ENCODE measurements at places on chromosomes 13 and 19.
A peak's percentile ranks its signal among the peaks of the same experiment; 100 is the strongest.

- DNase-seq, result no peak
Measured at GRCh38 chr13:112675366-112675756, 14.5 kb upstream of the ATP11A start.

GRCh38 chr19:45047188-45047797, 8.4 kb downstream of the CLASRP start:
- DNase-seq, result no peak

GRCh38 chr13:50106559-50106958, 91.3 kb downstream of the KCNRG start:
- no peak for DNase-seq

GRCh38 chr13:97977982-97978381, 24.5 kb downstream of the IPO5 start:
- DNase-seq, result no peak

DNA sequence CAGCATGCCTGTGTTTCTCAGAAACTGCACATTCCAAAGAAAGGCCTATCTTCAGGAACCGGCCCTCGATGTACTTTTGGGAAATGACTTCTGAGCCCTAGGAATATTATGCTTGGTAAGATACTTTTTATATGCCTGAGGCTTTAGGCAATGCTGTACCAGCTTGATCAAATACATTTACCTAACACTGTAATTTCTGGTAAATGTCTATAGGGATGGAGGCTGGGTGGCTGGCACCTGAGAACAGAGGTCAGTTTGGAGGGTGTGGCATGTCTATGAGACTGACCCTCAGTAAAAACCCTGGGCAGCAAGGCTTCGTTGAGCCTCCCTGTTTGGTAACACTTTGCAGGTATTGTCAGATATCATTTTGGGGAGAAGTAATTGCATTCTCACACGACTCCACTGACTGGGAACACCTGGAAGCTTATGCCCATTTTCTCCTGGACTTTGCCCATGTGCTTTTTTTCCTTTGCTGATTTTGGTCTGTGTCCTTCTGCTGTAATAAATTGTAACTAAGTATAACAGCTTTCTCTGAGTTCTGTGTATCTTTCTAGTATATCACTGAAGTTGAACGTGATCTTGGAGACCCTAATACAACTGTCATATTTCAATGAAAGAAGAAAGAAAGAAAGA, 1339.1 kb downstream of the OLFM4 start:
- DNase-seq, result no peak

GRCh38 chr13:98575009-98575903, 1.7 kb downstream of the STK24 start:
- no peak for DNase-seq

DNA sequence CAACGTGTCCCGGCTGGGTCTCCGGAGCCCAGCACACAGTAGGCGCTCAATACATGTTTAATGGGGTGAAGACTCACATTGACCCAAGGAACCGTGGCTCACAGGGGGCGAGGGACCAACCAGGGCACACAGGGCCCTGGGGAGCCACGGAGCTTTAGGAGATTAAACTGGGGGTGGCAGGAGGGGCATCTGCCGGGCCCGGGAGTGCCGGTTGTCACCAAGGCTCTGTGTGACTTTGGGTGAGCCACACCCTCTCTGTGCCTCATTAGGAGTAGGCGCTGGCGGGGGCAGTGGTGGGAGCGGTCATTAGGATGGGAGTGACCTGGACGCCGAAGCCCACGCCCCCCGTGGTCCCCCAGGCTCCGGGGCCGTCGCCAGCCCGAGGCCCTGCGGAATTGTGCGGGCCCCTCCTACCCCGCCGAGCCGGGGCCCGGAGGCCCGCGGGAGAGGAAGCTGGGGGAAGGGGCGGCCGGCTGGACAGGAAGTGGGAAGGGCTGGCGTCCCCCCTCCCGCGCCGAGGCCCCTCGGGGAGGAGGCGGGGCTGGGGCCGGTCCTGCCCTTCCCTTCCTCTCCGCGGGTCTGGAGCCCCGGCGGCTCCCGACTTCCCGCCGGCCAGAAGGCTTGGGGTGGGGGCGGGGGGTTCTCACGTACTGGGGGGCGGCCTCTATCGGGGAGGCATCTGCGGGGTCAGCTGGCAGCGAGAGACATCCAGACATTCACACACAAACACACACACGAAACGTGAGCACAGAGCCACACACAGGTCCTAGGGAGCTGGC, 1.8 kb upstream of the SSBP4 start:
- DNase-seq, result no peak

DNA sequence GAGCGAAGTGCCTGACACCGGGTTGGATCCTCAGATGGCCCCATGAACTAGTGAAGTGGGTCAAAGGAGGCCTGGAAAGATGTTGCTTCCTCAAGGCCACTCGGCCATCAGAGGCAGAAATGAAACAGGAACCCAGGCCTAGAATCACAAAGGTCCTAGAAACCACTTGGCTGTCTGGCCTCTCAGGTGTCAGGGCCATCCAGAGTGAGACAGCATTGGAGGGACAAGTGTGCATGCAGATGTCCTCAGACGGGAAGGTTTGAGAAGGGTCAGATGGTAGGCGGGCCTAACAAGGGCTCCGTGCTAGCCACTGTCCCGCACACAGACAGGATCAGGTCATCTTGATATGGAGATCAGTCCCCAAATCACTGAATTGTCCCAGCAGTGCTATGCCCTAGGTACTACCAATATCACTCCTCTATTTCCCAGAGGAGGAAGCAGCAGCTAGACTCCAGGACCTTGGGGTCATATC, 14.3 kb downstream of the CCDC97 start:
- no peak for DNase-seq

GRCh38 chr19:57075125-57075524, 44.7 kb upstream of the USP29 start:
- DNase-seq, result no peak

DNA sequence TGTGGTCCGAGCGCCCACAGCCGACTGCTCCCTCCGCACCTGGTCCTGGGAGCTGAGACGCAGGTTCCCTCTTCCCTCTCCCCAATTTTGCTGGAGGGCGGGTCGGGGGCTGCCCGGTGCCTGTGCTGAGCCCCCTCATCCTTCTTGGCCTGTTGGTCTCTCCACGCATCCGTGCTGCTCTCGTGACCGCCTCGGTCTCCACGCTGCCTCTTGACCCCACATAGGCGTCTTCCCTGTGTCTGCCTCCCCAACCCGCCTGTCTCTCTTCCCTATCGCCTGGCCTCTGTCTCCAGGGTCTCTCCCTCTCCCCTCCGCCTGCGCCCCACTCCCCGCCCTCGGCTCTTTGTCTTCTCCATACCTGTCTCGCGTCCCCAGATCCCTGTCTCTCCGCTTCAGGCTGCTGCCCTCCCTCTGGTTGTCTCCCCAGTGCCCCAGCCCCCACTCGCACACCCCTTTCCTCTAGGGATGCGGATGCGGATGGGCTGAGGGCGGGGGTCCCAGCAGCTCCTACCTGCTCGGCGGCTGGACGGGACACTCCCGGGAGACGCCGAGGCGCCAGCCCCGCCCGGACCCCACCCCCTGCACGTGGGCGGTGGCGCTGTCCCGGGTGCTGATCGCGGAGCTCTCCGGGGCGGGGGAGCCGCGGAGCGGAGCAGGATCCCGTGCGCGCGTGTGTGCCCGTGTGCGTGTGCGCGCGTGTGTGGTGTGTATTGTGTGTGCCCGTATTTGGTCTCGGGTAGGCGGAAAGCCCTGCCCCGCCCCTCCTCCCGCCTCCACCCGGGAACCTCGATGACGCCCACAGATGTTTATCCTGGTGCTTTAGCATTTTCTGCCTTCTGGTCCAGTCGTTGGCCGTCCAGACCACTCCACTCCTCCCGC, at the start of gene SYT5:
Gene SYT5 (minus strand): TSS at position 684 of the 879 bp plus-strand sequence. CDS start 1,248 bp downstream, outside the sequence.
- DNase-seq, result peak; percentile 43

- no peak for DNase-seq
Measured at GRCh38 chr13:76851961-76852360, 34.2 kb downstream of the KCTD12 start.

DNA sequence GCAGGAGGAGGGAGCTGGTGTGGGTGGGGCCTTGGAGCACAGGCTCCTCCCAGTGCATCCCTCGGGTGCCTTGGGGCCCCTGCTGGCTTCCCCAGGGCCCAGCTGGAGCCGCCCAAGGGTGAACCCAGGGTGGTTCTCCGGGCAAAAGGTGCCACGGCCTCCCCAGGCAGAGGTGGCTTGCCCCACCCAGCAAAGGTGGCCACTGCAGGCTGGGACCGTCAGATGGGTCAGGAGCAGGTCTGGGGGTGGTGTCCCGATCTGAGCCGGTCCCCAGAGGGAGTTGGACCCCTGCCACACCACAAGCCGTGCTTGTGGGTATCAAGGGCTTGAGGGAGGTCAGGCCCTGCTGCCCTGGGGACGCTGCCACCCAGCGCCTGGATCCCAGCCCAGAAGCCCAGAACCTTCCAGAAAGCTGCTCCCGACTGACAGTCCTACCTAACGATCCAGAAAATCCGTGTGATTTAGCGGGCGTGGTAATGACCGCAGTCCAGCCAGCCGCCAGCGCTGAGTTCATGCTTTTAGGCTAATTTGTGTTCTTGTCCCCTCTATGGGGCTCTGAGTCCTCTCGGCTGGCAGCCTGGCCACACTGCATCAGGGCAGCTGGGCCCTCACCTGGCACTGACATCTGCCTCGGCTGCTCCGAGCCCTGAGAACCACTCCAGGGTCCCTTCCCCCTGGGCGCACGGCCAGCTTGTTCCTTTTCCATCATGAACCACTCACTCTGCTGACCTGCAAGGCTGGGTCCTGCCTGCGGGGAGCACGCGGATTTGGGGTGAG, 5.0 kb upstream of the GRIN3B start:
- no peak for DNase-seq

GRCh38 chr19:48695743-48696352, at the start of gene FUT2:
Gene FUT2, plus strand, starts transcription at chr19:48695971. Its CDS starts 6,986 bp downstream, at chr19:48702957.
- DNase-seq, result no peak

DNA sequence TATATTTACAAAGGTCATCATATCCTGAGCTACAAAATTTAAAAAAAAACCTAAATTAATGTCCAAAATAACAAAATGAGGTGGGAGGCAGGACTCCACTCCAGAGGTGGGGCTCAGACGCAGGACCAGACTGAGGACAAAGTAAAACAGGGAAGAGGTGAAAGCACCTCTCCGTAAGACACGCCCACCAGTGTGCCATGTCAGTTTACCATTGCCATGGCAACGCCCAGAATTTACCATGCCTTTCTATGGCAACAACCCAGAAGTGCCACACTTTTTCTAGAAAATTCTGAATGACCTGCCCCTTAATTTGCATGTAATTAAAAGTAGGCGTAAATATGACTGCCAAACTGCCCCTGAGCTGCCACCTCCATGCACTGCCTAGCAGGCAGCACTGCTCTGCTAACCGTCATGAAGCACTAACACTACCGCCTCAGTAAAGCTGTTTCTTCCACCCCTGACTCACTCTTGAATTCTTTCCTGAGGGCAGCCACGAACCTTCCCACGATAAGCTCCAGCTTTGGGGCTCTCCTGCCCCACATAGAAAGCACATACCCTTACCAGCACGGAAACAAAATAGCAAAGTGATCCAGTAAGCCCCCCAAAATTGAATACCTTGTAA, 22.3 kb upstream of the PDCD5 start:
- DNase-seq, result no peak

DNA sequence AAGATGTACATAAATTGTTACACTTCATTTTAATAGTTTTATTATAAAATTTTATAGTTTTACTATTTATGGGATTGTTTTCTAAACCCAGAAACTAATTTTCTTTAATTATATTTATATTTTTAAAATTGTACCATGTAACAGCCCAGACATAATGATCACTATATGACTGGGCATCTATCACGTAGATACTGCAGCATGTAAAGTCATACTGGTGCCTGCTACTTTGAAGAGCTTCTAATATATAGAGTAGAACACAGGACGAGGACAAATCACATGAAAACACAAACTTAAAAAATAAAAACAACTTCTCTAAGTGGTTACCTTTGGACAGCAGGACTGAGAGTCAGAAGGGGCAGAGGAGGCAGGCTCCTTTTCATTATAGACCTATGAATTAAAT, 5.3 kb downstream of the ELF1 start:
- DNase-seq, result no peak

DNA sequence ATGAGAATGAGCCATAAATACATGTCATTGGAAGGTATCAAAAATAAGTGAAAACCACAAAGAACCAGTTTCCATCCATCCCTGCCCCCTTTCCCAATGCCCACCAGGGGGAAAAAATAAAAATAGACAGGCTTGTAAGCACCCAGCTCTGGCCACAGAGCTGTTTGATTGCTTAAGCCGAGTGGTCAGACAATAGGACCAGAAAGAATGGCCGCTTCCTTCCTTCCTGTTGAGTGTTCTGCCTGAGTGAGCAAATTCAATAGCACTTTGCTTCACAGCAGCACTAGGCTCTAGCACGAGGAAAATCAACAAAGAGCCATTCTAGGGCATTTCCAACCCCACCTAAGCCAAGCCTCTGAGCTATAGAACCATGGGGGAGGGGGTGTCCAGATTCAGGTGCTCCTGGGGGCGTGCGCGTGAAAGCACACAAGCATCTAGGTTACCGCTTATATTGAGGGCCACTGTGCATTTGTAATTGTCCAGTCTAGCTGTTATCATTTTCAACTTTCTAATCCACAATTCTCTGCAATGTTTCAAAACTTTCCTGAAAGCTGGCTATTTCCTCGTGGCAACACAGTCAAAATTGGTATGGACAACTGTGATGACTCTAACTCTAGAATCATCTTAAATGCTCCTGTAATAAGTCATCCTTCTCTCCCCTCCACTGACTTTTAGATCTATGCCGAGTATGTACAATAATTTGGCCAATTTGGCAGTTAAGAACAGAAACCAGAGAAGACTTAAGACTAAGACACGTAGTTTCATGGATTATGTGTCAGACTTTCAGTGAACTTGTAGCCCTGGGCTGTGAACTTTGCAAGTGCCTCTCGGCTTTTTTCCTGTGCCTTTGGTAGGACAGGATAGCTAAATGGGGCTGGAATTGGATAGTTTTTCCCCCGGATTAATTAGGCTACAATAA, 64.3 kb downstream of the SPRY2 start:
- DNase-seq, result no peak

DNA sequence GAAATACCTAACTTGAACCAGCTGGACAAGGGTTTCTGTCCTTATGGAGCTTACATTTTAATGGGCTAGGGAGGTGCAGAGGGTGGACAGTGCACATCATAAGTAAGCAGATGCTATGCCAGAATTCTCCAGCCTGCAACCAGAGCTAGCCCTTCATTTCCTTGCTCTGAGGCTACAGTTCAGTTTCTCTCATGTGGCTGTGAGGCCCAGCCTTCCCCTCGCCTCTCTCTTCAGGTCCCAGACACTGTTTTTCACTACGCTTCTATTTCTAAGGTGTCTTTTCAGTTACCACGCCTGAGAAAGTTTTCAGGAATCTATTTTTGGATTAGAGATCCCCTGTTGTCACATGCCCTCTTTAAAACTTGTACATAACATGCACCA, 141.9 kb downstream of the PCCA start:
- no peak for DNase-seq

DNA sequence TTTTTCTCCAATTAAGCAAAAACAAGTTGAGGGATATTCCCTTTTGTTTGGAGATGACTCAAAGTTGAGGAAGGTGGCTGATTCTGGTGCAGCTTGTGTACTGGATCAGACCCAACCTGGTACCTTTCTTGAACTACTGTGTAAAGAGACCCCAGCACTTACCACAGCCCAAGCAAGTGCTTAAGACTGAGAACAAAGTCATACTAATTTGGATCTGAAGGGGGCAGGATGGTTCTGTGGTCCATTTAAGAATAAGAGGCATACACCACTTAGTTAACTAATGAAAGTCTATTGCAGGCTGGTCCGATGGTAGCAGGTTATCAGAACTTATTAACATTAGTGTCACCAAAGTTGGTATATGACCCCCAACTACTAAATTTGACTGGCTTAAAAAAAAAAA, 6.3 kb downstream of the THSD1 start:
- DNase-seq, result no peak
